NCI-H1436 (cell line): ENCODE measurements at places on chromosomes 16 and 17.

DNA sequence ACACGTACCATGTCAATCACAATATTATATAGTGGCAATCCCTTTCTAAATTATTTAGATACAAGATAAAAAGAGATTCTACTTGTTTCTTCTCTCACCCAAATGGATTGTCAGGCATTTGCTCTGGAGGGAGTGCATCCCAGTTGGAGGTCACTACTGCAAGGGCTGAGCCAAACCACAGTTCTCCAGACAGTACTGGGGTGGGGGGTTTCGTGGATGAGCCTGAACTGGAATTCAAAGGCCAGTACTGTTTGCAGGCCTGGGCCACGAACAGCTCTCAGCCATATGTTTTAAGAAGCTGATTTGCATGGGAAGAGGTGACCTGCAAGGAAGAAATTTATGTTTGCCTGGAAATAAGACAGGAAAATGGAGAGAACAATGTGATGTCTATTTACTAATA is 314.9 kb downstream of the PMP22 start:
- DNase-seq: no peak

DNA sequence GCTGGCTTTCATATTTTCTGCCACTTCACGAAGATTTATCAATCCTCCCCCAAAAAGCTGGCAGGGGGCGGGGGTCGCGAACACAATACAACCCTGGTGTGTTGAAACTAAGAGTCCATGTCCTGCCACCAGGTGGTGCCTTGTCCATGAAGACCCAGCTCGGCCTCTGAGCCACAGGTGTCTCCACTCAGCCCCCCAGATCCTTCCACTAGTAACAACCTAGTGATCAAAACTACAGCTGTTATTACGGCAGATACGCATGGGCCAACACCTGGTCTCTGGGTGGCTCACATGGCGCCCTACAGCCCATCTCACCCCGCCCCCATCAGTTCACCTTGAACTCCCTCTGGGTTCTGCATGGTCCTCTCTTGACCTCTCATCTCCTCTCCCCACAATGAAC is 27.7 kb downstream of the USP7 start:
- DNase-seq: no peak

DNA sequence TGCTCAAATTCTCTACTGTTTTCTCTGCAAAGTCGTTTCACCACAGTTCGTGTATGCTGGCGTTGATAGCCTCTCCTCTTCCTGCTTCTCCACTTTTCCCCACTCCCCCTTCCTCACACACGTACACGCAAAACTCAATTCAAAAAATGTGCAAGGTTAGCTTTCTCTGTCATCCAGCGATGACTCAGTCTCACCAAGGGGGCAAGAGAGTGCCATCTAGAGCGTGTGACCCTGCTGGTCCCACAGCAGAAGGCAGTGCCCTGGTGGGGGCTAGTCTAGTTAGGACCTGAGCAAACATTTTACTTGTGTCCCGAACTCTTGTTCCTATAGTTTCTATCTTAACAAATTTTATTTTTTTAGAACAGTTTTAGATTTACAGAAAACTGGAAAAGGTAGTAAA is 121.2 kb upstream of the CHMP6 start:
- no peak for DNase-seq

GRCh38 chr17:43581613-43582012 is 35.5 kb upstream of the ETV4 start:
- DNase-seq: no peak

DNA sequence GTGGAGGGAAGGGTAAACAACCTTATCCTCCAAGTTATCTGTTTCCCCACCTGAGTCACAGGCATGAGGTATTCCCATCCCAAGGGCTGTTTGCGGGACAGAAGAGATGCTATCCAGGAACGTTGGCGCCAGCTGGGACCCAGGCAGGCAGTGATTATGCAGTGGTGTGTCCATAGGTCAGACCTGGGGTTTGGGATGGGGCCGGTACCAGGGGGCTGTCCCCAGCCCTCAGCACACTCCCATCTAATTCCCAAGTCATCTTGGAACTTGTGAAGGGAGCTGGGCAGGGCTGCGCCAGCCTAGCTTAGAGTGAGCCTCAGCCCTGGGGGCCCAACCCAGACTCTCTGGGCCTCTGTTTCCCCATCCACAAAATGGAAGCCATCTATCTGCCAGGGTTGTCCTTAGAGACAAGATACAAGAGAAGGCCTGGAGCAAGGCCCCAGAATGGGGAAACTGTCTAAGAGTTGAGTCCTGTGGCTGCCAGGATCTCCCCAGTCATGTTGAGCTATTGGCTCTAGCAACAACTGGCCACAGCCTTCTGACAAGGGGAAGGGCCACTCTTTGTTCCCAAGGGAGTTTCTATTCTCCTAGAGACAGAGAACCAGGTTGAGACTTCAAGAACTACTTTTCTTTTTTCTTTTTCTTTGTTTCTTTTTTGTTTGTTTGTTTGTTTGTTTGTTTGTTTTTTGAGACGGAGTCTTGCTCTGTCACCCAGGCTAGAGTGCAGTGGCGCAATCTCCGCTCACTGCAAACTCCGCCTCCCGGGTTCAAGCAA is 9.8 kb upstream of the JUP start:
- DNase-seq: no peak

DNA sequence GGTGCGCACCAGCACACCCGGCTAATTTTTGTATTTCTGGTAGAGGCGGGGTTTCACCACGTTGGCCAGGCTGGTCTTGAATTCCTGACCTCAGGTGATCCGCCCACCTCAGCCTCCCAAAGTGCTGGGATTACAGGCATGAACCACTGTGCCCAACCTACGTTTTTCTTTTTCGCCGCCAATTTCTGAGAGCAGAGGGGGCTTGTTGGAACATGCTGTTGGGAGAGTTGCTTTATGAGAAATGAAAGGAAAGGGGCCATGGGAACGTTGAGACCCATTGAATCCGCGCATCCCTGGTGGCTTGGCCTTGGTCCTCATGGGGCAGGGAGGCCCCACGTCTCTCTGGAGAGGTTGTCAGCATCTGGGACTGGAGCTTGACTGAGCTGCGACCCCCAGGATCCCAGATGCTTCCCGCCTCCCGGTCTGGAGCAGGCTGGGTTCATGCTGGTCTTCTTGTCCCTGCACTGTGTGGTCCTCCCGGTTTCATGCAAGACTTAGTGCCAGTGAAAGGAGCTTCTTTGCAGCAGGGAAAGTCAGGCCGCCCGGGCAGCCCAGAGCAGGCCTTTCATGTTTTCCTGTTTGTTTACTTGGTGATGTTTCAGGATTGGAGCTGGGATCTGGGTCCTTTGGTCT is 22.8 kb downstream of the CRISPLD2 start:
- peak; percentile 5 for DNase-seq

GRCh38 chr17:72187556-72187955 is 66.7 kb downstream of the SOX9 start:
- no peak for DNase-seq

- peak; percentile 92 for DNase-seq
Measured at GRCh38 chr17:77546772-77547241, 406.0 kb downstream of the SEC14L1 start.

- DNase-seq: no peak
Measured at GRCh38 chr17:31859487-31860008, 504 bp upstream of the COPRS start.

DNA sequence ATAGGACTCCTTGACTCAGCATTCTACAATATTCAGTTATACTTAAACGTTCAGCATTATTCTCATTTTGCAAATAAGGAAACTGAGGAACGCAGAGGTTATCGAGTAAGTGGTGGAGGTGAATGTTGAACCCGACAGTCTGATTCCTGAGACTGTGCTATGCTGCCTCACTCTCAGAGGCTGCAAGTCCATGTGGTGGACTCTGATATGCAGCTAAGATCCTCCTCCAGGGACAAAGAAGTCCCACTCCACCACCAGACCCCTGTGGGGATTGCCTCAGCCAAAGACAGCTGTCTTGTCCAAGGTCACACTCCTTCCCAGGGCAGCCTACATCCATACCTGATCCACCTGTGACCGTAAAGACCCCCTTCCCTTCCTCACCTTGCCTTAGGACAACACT is 37.5 kb downstream of the ACSM2B start:
- no peak for DNase-seq
